Activated T-cell treated with anti-CD3 and anti-CD28 coated beads, Interleukin-2, amount 50 U/mL, for 48 hours (primary cell): ENCODE measurements at places on chromosomes 12 and 14.

DNA sequence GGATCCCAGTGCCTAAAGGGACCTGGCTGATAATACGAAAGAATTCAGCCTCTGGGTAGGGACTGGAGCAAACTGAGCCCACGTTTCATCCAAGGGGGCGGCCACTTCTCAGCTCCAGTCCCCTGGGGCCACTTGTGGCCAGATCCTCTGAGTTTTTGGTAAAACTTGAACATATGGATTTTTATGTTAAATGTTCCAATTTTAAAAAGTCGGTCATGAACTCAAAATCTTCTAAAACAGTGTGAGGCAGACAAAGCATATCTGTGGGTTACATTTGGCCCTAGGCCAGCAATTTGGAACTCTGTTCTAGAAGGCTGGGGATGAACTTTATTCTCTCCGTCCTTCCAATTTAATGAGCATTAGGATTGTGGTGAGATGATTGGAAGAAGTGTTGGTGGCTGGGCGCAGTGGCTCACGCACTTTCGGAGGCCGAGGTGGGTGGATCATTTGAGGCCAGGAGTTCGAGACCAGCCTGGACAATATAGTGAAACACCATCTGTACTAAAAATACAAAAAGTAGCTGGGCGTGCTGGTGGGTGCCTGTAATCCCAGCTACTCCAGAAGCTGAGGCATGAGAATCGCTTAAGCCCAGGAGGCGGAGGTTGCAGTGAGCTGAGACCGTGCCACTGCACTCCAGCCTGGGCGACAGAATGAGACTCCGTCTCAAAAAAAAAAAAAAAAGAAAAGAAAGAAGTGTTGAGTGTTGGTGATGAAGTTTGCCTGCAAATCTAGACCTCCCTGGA, 3.0 kb upstream of the PPP1CC start:
- no peak for DNase-seq

GRCh38 chr14:48575772-48576171, 900.4 kb upstream of the MDGA2 start:
- no peak for DNase-seq

DNA sequence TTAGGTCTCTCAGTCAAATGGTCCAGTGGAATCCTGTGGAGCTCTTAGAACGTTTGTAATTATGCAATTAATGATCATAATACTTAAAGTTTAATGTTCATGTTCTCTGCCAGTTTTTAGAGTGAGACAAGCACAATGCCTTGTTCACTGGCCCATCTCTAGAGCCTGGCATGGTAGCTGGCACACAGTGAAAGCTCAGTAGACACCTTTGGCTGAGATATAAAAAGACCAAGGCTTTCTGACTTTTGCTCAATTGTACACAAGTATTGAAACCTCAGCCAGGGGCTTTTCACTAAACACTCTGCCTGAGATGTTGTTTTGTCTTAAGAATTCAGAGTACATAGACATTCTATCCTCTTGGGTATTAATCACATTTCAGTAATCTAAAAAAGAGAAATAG, 241.8 kb upstream of the ATP2B1 start:
- DNase-seq: no peak

GRCh38 chr12:110931315-110931728, 10.9 kb upstream of the MYL2 start:
- no peak for DNase-seq

DNA sequence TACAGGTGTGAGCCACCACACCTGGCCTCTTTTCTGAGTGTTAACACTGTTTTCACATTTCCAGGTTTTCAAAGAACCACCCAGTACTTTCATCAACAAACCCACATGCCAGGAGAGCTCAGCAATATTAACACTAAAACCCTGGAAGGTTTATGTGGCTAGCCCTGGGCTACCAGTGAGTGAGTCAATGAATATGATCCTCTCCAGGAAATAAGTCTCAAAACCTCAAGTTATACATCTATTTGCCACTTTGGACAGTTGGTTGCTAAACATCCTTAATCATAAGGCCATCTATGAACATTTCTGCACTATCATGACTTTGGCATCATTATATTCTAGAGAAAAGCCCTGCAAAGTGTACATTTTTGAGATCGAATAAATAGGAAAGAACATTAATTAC, 6.3 kb upstream of the CDKL1 start:
- no peak for DNase-seq

DNA sequence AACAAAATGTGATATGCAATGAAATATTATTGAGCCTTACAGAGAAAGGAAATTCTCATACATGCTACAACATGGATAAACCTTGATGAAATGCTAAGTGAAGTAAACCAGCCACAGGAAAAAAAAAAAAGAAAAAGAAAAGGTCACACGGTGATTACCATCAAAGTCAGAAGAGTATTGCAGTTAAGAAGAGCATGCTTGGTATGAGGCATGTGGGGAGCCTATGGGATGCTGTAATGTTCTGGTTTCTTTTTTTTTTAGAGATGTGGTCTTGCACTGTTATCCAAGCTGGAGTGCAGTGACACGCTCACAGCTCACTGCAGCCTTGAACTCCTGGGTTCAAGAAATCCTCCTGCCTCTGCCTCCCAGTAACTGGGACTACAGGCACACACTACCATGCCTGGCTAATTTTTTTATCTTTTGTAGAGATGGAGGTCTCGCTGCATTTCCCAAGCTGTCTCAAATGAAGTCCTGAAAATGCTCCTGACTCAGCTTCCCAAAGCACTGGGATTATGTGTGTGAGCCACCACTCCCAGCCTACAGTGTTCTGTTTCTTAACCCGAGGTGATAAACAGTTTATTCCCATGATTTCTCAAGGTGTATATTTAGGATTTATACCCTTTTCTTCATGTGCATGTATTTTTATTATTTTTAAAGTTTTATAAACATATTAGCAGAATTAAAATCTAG, 96.2 kb downstream of the SEC23A start:
- no peak for DNase-seq

DNA sequence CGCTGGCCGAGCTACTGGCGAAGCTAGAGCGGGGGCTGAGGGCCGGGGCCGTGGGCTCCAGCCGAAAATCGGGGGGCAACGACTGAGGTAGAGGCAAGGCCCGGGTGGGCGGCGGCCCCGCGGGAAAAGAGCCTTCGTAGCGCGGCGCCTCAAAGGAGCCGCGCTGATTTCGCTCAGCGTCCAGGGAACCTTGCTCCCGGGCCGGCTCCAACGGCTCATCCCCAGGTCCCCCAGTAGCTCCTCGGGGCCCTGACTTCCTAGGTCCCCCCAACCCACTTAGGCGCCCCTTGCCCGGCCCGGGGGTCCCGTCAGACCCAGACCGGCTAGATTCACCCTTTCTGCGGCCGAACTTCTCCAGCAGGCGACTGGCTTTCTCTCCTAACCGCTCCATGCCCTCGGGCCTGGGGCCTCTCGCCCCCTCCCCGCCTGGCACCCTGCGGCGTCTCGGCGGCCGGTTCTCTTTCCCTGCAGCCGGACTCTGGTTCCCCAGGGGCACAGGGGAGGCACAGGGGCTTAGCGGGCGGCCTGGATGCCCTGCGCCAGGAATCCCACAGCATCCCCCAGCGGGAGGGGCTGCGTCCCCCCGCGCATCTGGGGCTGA, 375 bp downstream of the AJUBA start:
- peak; percentile 28 for DNase-seq

DNA sequence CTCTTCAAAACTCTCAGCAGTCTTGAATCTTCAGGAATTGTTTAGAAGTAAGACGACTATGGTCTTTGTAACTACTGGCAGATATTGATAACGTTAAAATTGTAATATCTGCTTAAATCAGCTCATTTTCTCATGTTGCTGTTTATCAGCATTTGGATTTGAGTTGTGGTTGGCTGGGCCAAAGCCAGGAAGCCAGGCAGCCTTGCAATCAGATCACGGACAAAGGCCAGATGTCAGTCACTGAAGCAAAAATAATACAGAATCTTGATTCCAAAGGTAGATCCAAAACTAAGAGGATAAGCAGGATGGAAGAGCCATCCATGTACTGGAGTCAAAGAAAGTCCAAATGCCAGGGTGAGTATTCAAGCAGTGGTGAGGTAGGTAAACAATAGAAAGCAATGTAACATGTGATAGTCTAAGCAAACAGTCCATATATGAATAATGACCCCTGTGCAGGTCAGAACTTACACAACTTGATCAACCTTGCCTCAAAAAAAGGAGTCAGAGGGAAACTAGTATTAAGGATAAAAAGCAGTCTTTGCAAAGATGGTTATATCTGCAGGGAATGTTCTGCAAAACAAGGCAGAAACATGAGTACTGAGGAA, 95.8 kb upstream of the RAP1B start:
- no peak for DNase-seq

GRCh38 chr12:43206396-43206795, 345.6 kb downstream of the ADAMTS20 start:
- no peak for DNase-seq

DNA sequence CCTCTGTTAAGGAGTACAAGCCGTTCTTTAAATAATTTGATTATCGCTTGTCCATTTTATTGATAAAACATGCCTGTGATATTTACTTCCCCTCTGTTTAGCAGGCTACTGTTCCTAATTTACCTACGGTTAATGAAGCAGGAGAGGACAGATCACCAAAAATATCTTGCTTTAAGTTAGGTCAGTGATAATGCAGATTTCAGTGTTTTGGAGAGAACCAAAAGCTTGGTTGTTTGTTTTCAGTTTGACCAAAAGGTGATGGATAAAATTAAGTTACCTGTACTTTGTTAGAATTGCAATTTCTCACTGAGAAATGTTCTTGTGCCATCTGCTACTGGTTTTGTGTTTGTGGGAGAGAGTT, 958 bp downstream of the SPATS2 start:
- DNase-seq: no peak

DNA sequence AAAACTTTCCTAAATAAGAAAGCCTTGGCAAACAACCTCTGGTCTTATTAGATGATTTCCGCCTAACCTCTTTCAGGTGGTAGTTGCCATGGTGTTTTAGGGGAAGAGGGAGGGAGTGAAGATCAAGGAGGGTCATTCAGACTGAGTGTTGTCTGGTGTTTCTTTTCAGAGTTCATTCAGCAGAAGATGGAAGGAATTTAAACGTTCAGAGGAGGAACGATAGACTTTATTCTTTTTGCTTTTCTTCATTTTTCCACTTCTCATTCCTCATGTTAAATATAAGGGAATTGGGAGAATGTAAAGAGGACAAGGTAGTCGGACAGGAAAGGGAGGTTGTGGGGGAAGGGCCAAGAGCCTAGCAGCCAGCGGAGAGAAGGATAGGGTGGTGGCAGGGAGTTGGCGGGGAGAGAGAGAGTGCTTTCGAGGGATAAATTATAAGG, 17.4 kb upstream of the SALL2 start:
- no peak for DNase-seq

DNA sequence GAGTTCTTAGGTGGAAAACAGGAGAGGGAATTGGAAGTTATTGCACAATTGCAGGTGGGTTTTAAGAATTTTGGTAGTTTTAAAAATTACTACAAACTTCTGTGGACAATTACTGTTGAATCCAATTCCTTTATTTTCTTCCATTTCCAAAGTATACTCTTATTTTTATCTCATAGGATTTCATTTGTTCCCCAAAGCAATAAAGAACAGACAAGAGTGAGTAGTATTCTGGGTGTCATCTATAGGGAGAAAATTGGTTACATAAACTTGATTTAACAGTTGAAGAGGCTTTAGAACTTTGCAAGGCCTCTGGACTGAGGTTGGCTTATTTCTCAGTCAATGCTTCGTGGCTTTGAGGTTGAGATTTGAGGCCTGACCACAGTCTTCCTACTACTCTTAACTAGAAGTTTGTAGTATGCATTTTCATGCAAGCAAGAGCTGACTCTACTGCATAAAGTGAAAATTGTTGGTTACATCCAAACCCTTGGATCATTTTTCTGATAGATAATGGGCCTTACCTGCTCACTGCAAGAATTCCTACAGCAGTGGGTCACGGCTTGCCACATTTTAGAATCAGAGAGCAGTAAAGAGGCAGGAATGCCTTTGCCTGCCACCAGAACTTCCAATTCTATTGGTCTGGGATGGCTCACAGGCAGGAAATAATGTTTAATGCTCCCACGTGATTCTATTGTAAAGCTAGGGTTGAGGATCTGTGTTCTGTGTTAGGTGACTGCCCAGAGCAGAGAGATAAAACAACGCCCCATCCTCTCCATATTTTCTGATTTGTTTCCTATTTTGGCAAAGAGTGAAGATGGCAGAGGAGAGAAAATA, 270.5 kb downstream of the TTC6 start:
- DNase-seq: no peak

DNA sequence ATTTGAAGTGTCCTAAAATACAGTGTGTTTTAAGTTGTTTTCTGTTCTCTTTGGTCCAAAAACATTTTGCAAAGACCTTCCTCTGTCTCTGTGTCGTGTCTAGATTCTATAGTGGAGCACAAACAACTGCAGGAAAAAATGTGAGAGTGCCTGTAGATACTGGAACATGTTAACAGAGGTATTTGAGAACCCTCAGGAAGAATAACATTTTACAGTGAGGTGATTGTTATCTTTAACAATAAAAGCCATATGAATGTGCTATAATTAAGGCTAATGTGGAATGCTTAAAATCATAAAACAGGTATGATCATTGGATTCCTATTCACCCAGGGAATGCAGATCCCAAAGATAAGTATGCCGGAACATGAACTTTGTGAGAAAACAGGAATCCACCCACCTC, 98.0 kb downstream of the SAMD4A start:
- no peak for DNase-seq

DNA sequence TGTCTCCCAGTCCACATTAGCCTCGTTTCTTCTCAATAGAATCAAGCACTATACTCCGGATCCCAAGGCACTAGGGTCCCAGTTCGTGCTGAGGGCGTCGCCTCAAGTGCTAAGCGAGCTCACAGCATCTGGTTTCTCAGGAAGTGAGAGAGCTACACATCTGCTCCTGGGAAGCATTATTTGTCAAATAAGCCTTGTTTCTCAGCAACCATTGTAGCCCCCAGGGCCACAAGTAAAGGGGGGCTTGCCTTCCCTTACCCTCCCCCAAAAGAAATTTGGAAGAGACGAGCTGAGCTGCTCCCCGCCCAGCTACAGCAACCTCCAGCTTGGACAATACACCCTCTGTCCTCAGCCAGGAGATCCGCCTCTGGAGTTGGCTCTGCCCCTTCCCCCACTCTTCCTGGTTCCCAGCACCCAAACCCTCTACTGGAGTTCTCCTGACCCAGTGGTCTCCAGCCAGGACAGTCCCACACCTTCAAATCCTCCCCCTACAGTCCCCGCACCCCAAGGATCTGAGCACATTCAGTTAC, 5.7 kb upstream of the TNS2 start:
- DNase-seq: no peak

DNA sequence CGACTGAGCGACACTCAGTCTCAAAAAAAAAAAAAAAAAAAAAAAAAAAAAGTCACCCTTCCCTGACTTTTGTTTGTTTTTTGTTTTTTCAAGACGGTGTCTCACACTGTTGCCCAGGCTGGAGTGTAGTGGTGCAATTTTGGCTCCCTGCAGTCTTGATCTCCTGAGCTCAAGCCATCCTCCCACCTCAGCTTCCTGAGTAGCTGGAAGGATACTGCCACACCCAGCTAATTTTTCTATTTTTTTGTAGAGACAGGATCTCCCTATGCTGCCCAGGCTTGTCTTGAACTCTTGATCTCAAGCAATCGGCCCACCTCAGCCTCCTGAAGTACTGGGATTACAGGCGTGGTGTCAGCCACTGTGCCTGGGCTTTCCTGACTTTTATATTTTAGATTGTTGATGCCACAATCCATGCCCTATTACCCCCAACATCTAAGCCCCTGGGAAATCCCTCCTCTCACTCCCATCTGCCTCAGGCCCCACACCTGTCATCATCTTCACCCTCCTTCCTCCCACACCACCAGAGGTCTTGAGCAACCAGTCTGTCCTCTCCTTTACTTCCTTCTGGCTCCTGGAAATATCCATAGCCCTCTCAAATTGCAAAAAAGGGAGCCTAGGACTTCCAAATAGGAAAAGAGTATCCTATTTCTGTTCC, 7.8 kb downstream of the IKZF4 start:
- no peak for DNase-seq

GRCh38 chr12:119959435-119959834, 29.6 kb upstream of the BICDL1 start:
- DNase-seq: no peak
